ENCODE measurements at places on chromosomes 3 and 15. TPM values are rescaled to one million over a fixed set of nuclear protein-coding genes. Genes with fewer than 3 reads are reported as not detected.

Gene EBLN2
- 8.9 TPM for total RNA-seq

DNA sequence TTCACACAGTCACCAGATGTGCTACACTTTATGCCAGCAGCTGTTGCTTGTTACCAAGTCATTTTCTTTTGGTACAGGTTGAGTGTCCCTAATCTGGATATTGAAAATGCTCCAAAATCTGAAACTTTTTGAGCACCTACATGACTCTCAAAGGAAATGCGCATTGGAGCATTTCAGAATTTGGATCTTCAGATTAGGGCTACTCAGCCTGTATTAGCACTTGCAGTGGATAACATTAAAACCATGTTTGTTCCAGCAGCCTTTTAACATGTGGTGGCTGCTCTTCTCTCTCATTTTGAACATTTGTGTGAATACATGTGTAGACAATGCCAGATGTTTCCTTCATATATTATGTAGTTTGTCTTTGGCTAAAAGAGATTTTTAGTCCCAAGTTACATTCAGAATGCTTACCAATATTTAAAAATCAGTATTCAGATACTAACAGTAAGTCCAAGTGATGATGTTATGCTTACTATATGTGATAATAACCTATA is 230.9 kb upstream of the UBE2E1 start:
- no peak for DNase-seq

Gene PLA2G4F
- total RNA-seq = not detected

Gene CRABP1
- not detected for total RNA-seq

Gene ZNF774
- 0.42 TPM for total RNA-seq

GRCh38 chr15:51274956-51275355 is 63.4 kb downstream of the CYP19A1 start:
- DNase-seq = no peak

DNA sequence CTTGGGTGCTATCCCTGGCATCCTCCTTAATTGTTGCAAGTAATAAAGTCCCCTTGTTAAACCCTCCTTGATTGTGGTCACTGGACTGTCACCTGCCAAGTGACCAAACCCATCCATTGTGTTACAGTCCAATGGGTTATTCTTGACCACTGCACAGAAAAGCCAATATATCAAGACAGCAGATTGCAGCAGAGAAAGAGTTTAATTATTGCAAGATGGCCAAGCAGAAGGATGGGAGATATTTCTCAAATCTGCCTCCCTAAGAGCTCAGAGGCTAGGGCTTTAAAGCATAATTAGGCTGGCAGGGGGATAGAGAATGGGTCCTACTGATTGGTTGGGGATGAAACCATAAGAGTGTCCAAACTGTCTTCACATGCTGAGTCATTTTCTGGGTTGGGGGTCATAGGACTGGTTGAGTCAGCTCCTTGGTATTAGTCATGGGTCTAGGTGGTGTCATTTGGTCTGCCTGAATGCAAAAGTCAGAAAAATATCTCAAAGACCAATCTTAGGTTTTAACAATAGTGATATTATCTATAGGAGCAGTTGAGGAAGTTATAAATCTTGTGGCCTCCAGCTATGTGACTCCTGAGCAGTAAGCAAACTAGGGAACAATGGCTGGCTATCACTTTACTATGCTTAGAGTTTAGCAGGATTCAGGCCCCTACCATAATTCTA is 19.1 kb upstream of the XYLB start:
- DNase-seq = no peak

DNA sequence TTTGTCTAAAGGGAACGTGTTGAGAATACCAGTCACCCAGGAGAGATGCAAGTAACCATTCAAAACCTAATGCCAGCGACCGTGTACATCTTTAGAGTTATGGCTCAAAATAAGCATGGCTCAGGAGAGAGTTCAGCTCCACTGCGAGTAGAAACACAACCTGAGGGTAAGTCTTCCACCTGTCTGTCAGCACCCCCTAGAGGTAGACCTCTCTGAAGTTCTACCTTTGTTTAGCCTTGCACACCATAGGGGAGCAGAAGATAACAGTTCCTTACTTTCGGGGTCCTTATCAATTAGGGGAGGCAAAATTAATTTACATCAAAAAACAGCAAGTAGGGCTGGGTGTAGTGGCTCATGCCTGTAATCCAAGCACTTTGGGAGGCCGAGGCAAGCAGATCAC is 124.4 kb downstream of the HCN4 start:
- DNase-seq = no peak

- DNase-seq = peak; percentile 52
These were observed 34.0 kb downstream of the ARIH2 start for GRCh38 chr3:48952510-48953118.

All from naive thymus-derived CD8-positive, alpha-beta T cell (primary cell).